ENCODE measurements at places on chromosomes 1 and 21.

DNA sequence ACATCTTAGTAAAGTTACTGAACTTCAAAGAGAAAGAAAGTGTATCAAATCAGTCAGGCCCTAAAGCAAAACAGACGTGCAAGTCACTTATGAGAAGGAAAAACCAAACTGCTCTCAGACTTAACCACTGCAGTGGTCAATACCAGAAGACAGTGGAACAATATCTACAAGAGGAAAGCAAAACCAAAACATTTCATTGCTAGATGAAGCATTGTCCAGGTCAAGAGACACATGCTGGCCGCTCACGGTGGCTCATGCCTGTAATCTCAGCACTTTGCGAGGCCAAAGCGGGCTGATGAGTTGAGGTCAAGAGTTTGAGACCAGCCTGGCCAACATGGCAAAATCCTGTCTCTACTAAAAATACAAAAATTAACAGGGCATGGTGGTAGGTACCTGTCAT, 82.0 kb upstream of the MROH9 start:
- DNase-seq, result no peak

DNA sequence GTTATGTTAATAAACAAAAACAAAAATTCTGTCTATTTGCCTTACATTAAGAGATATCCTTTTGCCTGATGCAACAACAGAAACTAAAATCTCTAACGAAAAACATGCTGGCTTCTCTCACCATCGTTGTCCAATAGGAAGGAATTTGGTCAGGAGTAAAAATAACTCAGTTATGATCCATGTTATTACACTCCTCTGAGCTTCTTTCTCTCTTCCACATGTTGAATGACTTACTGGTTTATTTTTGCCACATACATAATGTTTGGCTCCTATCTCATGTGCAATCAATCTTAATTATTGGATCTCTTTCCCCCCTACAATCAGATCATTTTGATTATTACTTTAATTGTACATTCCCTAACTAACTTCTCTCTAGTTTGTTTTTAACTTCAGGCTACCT, 688.4 kb downstream of the USP25 start:
- DNase-seq, result no peak

GRCh38 chr1:206854401-206855129, 10.9 kb upstream of the IL20 start:
- no peak for DNase-seq

- DNase-seq, result no peak
Measured at GRCh38 chr1:85453640-85454194, 11.2 kb downstream of the DDAH1 start.

GRCh38 chr1:26890467-26890796, 349 bp upstream of the GPN2 start:
- DNase-seq, result no peak

GRCh38 chr1:28885977-28886730, 28.2 kb upstream of the EPB41 start:
- DNase-seq, result no peak

GRCh38 chr1:185500001-185500626, 183.1 kb upstream of the IVNS1ABP start:
- no peak for DNase-seq

- DNase-seq, result no peak
Measured at GRCh38 chr1:85282424-85282823, 6.0 kb upstream of the BCL10 start.

- DNase-seq, result no peak
Measured at GRCh38 chr1:225911191-225912130, 12.6 kb downstream of the PYCR2 start.

DNA sequence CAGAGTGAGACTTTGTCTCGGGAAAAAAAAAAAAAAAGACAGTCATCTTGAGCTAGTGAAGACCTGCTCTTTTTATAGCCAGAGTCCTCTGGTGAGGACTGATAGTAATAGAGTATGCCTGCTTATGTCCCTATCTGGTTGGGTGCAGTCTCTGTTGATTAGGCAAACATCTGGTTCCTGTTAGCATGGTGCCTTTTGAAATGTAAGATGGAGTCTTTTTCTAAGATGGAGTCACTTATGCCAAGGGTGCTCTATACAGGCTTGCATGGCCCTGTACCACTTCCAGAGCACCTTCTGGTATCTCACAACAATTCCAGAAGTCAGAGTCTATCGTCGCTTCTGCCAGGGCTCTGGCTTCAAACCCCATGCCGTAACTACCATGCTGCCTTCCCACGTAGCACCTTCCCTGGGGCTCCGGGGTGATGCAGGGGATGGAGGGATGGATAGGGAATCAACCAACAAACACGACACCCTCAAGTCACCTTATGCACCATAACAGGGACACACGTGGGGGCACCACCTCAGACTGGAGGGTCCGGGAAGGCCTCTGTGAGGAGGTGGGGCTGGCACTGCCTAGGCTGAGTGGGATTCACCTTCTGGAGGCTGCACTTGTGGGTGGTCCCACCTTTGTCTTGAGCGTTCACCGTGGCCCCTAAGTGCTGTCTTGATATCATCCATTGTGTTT, 11.6 kb upstream of the PADI6 start:
- DNase-seq, result no peak

DNA sequence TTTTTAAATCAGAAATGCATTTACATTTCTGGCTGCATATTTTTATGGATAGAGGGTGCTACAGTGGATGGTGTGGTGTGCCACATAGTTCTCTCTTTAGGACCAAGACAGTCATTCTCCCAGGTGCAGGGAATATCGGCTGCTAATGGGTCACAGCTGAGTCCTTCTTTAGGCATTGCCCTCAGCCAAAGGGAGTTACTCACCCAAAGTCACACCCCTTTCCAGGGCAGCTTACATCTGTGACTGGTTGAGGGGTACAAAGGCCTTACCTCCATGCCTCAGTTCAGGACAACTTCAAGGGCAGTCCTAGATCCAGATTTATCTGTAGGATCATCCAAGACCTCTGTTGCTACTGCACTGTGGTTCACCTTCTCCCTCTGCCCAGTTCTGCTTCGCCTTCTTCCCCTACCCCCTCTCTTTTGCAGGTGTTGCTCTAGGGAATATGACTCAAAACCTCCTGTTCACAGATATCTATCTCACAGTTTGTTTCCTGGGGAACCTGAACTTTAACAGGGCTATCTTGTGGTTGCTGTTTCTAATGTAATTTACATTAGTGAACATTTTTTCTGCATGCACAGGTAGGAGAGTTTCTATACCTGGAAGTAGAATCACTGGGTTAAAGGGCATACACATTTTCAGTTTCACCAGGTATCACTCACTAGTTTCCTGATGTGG, 413.9 kb downstream of the RPS6KC1 start:
- DNase-seq, result no peak

GRCh38 chr1:157984469-157984868, 9.0 kb upstream of the KIRREL1 start:
- no peak for DNase-seq

- DNase-seq, result no peak
Measured at GRCh38 chr1:62539028-62539447, 58.3 kb upstream of the ANGPTL3 start.

DNA sequence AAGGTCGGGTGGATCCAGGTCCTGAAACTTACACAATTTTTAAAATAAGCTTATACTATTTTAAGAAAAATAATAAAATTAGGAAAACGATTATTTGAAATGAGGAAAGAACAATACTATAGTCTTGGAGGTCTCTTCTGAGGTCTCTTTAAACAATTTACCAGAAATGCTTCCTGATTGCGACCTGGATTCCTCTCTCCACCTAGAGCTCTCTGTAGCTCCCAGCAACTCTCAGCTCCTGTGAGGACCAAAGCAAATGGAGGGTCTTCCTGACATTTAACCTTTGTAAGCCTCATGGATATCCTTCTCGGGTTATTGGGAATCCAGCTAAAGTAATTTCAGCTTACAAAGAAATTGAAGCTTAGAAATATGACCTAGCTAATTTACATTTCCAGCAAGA, 886 bp downstream of the BTBD8 start:
- DNase-seq, result no peak

All from suprapubic skin (tissue), 4 donors.